Activated naive CD4-positive, alpha-beta T cell (primary cell): ENCODE measurements at places on chromosomes 2 and 18.

DNA sequence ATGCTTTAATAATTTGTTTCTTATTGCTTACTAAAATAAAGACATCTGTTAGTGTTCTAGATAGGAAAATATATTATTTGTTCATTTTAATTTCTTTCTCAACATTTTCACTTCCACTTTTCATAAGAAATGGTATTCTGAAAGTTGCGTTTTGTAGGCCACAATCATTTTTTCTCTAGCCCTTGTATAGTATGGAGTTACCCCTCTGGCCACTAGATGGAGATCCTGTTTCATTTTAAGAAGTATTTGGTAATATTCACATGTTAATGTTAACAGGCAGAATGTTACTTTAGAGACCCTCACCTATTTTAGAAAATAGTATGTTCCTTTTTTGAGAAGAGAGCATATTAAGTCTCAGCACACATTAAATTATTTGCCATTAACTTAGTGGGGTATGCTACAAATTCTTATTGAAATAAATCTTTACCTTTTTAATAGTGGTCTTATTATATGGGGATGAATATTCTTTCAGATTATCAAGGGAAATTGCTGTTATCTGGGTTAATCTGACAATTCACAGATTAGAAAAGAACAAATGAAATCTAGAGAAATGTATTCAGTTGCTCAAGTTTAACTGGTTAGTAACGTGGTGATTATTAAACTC is 73.9 kb upstream of the TTC27 start:
- no peak for DNase-seq

DNA sequence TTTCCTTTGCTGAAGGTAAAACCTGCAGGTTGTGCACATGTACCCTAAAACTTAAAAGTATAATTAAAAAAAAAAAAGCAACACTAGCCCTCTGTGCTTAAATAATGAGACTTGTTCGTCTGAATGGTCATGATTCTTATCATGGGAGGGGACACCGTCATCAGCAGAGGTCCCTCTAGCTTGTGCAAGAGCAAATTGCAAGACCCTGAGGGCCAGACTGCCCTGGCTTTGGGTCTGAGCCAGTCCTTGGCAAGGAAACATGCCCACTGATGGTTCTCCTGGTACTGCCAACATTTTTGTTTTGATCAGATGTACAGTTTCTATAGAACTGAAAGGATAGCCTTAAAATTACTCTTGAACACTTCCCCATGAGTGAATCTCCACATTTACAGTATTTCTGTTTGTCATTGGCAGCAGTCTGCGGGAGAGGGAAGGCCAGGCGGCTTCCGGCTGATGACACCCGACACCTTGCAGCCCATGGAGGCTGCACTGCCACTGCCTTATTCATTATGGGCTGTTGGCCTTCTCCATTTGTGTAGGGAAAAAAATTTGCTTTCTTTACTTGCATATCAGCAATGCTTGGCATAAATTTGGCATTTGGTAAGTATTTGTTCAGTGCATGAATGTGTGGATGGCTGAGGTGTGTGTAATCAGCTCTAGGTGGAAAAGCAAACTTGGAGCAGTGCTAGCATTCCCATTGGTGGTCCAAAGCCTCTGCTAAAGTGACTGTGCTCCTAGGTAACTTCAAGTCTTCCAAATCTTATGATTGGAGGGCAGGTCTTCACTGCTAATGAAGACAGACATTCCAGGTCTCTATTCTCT is 161.6 kb upstream of the ALKAL2 start:
- no peak for DNase-seq

DNA sequence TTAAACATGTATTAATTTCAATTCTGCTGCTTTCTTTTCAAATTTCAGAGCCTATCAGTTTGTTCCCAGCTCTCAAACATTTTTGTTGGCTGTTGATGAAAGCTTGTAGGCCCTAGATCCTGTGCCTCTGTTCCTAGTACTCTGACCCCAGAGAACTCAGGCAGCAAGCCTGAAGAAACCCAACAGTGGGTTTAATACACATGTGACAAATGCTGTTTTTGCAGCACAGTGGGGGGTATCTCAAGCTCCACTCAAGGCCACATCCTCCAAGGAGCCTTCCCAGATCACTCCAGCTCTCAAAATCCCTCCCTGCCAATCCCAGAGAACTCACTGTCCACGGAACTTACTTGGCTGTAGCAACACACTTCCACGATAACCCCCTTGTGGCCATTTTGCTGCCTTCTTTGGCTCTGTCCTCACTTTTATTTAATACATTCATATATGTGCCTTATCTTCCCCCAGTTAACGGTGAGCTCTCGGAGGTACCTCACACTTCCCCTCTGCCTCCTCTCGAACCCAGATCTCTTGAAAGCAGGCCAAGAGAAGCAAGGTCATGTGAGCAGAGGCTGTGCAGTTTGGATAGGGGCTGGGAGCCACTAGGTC is 122.4 kb downstream of the TNS1 start:
- no peak for DNase-seq

DNA sequence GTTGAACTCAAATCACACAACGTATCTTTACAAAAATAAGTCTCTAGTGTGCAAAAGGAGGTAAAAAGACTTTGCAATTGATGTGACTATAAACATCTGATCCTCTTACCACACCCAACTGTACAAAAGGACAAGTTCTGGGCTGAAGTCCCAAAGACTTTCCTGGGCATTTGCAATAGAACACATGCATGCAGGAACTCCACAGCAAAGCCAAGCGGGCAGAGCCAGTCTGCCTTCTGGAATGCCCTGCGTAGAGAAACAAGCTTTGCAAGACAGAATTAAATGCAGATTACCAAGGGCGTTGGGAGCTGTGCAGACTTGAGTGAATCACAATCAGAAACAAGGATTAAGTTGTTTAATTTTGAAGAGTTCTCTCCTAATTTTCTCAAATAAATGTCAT is 208.4 kb upstream of the ZNF521 start:
- DNase-seq: no peak

DNA sequence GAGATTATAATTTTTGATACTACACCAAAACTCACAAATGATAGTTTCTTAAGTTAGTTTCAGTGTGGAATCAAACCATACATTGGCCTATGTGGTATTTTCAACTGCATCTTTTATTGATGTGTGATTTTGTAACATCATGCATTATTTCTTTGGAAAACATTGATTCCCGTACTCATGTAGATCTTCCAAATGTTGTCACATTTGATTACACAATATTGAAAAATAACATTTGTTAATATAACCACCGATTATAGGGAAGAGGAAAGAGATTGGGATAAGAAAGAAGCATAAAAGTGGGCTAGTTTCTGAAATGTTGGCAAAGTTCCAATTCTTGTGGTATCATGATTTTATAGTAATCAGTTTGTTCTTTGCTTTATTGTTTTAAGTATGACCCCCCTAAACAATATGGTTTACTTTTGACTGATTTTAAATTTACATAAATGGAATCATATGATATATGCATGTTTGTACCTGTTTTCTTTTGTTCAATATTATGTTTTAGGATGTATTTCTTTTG is 117.2 kb upstream of the OTX1 start:
- DNase-seq: no peak

- DNase-seq: peak; percentile 55
These were observed 30.4 kb upstream of the MGAT4A start for GRCh38 chr2:98761267-98761781.

DNA sequence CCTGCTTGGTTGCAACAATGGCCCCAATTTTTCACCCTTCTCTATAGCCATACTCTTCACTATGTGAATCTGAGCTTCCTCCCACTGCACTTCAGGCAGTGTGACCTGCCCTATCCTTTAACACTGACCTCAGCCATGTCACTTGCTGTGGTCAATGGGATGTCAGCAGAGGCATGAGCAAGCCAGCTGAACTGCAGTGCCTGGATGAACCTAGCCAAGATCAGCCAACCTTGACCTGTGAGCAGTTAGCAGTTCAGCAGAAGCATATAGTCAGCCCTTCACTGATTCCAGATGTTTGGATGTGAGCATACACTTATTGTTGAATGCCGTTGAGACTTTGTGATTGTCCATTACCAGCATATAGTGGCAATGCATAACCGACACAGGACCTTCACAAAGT is 63.4 kb upstream of the BOD1L2 start:
- no peak for DNase-seq

- DNase-seq: no peak
These were observed 46.9 kb downstream of the LNPK start for GRCh38 chr2:175955136-175955535.

- DNase-seq: no peak
These were observed 13.3 kb downstream of the SLC66A2 start for GRCh38 chr18:79938196-79938595.

- no peak for DNase-seq
These were observed 21.5 kb upstream of the MFSD2B start for GRCh38 chr2:23988371-23988770.

DNA sequence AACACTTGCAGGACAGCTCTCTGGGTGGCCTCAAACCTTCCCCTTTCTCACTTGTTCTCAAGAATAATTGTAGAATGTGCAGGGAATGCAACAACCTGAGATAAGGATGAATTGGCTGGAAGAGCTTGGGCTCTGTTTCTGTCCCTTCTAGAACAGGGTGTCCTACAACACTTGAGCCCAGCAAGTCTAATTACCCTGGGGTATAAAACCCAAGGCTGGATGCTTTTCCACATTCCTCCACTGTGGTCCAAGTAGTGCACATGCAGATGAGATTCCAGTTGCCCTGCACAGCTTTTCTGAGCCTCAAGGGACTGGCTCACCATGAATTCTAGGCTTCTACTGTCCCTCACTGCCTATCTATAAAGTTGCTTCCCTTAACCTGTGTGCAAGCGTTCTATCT is 140.8 kb upstream of the SPATS2L start:
- no peak for DNase-seq

DNA sequence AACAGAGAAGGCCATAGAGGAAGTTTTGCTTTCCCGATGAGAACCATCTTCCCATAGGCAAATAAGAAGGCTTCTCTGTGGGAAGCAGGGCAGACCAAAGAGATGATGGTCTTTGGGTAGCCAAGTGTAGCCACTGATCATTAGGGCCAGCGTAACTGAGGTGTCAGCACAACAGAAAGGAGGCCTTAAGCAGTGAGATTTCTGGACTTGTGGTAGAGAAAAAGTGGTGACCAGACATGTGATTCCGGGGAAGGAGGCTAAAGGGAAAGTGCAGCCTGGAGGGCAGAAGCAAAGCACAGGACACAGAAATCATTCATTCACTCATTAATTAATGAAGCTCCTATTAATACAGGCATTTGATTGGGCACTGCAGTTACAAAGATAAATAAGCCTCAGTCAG is 15.4 kb downstream of the EVA1A start:
- no peak for DNase-seq

GRCh38 chr2:19902216-19902740 is 495 bp upstream of the TTC32 start:
- DNase-seq: no peak

- no peak for DNase-seq
These were observed 263.8 kb upstream of the ATP5MC3 start for GRCh38 chr2:175445281-175445680.

DNA sequence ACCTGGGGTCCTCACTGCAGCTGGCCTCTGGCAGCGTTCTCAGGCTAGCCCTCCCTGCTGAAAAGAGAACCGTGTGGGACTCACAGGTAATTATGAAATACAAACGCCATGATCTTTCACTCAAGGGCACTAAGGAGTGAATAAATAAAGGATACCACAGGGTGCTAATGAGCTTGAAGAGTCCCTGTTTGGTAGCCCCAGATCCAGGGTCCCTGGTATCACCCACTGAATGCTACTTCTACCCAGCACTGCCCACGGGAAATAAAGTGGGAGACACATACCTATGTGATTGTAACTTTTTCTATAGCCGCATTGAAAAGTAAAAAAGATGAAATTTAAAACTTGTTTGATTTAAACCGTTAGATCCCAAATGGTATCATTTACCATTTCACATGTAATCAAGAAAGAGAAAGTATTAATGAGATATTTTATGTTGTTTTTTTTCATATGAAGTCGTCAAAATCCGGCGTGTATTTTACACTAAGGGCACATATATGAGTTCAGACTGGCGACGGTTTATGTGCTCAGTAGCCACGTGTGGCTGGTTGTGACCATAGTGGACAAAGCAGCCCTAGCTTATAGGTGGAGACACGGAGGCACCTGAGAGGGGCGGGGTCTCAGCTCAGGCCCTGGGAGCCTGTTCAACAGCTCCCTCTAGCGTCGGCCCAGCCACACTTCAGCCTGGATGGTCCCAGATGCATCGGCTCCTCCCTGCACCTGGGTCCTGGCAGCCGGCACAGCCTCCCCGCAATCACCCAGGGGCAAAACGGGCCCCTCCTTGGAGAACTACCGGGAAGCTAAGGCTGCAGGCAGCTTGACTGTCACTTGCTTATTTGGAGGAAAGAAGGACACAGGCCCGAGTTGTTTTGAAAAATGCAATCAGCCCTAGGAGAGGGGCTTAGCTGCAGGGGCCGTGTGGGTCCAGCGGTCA is 39.2 kb downstream of the ODC1 start:
- DNase-seq: peak; percentile 71

DNA sequence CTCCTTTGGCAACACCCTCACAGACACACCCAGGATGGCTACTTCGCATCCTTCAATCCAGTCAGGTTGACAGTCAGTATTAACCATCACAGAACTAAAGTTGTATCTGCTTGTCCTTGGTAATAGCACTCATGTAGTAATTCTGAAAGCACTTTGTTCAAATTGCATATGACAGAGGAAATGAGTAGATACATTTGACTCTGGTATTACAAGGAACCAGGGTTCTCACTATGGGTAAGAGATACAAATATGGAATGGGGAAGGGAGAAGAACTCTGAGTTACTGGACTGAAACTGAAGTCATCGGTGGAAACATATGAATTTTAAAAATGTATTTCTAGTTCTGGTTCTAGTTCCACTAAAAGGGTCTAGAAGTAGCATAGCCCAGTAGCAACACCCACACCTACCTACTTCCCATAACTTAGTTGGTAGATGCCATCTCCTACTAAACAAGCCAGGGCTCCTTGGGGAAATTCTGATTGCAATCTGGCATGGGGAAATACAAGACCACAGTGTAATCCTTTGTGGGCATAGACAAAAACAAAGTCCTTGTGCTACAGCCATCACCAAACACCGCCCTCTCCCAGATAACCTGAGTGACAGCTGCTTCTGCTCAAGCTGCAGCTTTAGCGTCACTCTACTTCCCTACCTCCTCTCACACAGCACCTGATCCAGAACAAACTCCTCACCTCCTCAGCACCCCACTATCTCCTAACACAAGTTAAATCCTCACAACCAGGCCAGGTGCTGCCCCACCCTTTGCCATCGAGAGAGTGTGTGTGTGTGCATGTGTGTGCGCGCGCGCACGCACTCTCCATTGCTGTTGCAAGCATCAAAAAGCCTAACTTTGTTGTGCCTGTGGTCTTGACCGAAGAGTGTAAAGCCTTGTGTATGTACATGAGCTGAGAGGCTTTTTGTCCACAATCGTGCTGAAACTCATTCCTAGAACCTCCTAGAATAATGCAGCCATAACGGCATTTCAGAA is 31.4 kb upstream of the CD226 start:
- no peak for DNase-seq

GRCh38 chr2:84830758-84831500 is 50.0 kb downstream of the TRABD2A start:
- no peak for DNase-seq
